Head of caudate nucleus (tissue), 42 donors: ENCODE measurements at places on chromosomes 4 and X.

GRCh38 chrX:119040432-119040831, 32.4 kb upstream of the CT47C1 start:
- no peak for DNase-seq

DNA sequence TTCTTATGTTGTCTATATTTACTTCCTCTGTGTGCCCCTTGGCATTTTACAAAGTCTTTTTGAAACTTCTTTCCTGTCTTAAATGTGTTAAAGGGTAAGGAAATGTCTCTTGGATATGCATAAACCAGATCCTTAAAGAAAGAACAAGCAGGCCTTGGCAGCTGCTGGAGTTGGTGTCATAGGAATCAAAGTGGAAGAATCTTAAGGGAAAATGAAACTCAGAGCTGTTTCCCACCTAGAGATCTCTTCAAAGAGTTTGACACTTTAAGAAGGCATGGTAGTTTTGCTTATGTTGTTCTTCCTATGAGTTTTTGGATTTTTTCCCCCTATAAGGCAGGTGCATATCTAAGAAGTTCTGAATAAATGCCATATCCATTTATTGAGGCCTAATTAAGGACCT, 37.0 kb upstream of the CWH43 start:
- no peak for DNase-seq

- no peak for DNase-seq
Observed at GRCh38 chrX:19807414-19807813, 80.0 kb downstream of the SH3KBP1 start.

DNA sequence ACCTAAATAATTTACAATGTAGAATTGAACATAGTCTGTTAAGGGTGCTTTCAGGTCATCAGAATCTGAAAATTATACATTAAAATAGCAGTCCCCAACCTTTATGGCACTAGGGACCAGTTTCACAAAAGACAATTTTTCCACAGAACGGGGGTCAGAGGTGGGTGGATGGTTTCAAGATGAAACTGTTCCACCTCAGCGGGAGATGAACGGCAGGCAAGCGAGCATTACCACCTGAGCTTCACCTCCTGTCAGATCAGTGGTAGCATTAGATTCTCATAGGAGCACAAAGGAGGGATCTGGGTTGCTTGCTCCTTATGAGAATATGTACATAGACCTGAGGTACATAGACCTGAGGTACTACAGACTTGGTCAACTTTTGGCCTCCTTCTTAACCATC, 29.0 kb downstream of the LRBA start:
- no peak for DNase-seq

DNA sequence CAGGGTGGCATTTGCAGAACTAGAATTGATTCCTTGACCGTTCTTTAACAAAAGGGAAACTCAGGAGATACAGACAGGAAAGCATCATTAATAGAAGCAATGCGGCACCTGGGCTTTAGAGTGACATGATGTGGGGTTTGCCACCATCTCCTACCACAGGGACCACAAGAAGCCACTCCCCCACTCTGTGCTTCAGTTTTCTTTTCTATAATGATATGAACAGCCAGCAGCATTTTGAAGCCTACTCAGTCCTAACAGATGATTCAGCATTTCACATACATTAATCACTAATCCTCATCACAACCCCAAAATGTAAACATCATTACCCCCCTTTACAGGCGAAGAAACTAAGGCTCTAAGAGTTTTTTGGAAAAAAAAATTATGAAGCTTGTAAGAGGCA, 22.9 kb downstream of the CCDC149 start:
- no peak for DNase-seq

- no peak for DNase-seq
Observed at GRCh38 chrX:122857734-122858133, 326.3 kb upstream of the GRIA3 start.

- DNase-seq = no peak
Observed at GRCh38 chrX:47228550-47229270, 4.1 kb upstream of the USP11 start.

- DNase-seq = no peak
Observed at GRCh38 chr4:4941751-4942150, 77.5 kb downstream of the CYTL1 start.

DNA sequence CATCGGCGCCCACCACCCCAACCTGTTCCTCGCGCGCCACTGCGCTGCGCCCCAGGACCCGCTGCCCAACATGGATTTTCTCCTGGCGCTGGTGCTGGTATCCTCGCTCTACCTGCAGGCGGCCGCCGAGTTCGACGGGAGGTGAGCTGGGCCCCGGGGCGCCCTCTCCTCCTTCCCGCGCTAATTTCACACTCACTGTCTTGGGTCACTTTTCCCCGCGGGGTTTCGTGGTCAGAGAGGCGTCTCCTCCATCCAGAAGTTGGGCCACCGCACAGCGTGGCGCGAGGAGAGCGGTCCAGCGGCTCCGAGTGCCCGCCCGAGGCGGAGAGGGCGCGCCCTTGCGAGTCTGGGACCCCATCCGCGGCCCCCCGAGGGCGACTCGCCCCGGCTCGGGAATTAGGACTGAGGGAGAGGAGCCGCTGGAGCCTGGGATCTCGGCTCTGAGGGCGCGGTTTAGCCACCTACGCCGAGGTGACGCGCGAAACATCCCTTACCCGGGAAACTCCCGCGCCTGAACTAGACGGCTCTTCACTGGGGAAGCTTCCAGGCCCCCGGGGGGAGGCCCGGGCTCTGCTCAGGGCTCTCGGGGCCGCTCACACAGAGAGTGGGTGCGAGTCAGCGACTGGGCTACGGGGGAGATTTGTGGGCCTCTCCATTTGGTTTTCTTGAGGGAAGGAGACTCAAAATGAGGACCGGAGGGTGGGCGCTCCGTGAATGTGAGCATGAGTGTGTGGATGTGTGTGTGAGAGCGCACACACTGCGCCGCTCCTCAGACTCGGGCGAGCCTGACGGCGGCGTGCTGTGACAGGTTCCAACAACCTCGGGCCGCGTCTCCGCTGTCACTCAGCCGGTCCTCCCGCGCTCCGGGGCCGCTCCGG, 551 bp downstream of the NPNT start:
- peak; percentile 22 for DNase-seq

DNA sequence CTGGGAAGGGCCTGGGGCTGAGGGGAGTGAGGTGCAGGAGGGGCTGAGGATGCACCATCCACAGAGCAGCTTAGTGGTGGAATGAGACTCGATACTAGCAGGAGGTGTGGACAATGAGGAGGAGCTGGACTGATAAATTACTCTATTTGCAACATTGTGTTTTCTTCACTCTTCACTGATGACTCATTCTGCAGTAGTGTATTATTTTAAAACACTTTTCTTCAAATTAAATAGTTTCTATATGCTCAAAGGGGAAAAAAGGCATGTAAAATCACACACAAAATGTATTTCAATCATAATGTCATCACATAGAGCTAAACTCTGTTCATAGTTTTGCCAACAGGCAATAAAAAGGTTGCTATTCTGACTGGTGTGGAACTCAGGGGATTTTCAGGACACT, 467.0 kb upstream of the CTSO start:
- DNase-seq = no peak

DNA sequence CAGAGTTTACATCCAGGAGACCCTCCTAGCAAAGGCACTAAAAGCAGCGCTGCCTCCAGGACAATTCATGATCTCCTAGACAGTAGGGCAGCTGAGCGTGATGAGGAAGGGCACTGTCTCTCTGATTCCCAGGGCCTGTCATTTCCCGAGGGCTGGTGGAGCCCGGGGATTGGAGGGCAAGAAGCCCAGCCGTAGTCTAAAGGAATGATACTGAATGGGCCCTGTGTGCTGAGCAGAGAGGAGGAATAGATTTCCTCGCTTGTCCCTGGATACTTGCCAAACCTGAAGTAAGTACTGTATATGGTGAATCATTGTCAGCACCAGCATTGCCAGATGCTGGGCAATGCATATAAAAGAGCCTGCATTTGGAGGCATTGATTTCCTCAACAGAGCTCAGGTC, 88.0 kb upstream of the SLITRK2 start:
- peak; percentile 19 for DNase-seq

GRCh38 chr4:10048941-10049697, 27.8 kb upstream of the SLC2A9 start:
- no peak for DNase-seq

- DNase-seq = no peak
Observed at GRCh38 chr4:95363559-95363925, 185.2 kb downstream of the UNC5C start.

GRCh38 chr4:3493720-3494461, 30.8 kb downstream of the DOK7 start:
- no peak for DNase-seq

- no peak for DNase-seq
Observed at GRCh38 chr4:186871856-186872255, 148.2 kb upstream of the FAT1 start.

- DNase-seq = no peak
Observed at GRCh38 chr4:1603413-1604135, 80.5 kb downstream of the FAM53A start.

- no peak for DNase-seq
Observed at GRCh38 chr4:145171911-145172310, 8.5 kb downstream of the OTUD4 start.

DNA sequence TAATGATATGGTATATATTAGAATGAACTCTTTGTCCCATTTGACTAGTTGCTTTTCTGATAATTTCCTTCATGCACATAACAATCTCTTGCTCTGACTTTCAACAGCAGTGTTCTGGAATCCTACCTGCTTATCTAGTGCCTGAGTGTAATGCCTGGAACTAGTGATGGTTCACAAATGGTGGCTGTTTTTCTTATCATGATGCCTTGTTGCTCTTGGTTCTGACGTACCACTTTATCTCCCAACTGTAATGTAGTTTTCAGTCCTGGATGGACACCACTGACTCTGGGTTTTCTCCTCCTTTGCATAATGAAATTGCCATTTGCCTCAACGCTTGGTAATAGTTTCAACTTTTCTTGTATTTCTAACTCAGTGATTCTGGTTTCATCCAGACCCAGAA, 25.5 kb upstream of the LUZP4 start:
- no peak for DNase-seq

DNA sequence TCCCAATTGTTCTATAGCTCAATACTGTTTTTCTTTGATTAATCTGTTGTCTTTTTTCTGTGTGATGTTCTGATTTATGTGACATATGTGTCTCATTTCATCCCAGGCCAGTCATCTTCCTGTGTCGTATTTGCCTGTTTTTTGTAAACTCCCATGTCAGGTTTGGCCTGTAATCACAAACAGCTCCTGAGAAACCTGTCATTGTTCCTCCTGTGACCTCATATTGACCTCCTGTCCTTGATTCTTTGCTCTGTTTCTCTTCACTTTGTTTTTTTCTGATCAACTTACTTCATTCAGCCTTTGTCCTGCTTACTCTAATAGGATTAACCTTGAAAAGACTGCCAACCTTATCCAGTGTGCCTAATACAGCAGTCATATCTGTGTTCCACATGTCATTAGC, 438.3 kb downstream of the CFAP47 start:
- no peak for DNase-seq

GRCh38 chr4:108709722-108710121, 53.1 kb downstream of the ETNPPL start:
- DNase-seq = no peak

- DNase-seq = no peak
Observed at GRCh38 chrX:2642146-2642545, 48.9 kb upstream of the CD99 start.

GRCh38 chr4:55941881-55942396, 6.8 kb upstream of the CEP135 start:
- no peak for DNase-seq

DNA sequence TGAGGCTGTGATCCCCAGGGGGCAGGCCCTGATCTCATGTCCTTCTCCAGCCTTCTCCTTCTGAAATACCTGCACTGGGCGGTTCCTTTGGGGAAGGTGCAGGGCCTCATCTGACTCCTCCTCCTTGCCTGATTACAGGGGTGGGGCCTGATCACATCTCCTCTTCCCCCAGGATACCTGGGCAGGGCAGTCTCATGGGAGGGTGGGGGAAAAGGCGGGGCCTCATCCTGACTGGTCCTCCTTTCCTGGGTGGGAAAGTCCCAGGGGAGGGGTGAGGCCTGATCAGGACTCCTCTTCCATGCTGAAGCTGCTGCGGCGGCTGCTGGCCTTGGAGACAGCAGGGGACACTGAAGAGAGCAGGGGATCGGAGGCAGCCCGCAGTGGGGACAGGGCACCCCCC, 13.3 kb downstream of the TFE3 start:
- no peak for DNase-seq

GRCh38 chrX:30183554-30183953, 31.8 kb upstream of the MAGEB2 start:
- DNase-seq = no peak

GRCh38 chr4:7909463-7910262, 30.0 kb downstream of the AFAP1 start:
- DNase-seq = no peak

DNA sequence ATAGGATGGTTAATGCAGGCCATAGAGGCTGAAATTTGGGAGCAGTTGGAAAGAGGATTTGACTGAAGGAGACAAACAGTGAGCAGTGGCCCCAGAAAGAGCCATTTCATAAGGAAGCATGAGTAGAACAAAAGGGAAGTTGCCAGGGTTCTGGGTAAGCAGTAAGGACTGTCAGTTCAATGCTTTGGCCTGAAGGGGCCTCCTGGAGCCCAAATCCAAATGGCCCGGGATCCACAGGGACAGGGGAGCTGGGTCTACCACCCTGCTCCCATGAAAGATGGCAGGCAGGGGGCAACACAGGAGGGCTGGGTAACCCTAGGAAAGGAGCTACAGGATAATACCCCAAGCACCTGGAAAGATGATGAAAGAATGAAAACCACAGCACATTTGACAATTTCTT, 4.1 kb upstream of the INTS6L start:
- no peak for DNase-seq

GRCh38 chr4:82171531-82172155, 202.1 kb downstream of the HNRNPD start:
- no peak for DNase-seq

GRCh38 chrX:10199212-10199611, 42.4 kb downstream of the CLCN4 start:
- DNase-seq = no peak

DNA sequence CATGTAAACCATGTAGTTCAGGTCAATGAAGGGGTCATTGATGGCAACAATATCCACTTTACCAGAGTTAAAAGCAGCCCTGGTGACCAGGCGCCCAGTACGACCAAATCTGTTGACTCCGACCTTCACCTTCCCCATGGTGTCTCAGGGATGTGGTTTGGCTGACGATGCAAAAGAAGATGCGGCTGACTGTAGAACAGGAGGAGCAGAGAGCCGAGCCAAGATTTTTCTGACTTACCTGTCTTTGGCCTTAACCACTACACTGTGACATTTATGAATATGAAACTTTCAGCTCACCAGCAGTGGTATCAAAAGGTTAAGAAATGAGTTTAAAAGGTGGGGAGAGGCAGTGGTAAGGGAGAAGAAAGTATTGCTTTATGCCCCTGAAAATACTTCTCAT, 309.8 kb downstream of the BCOR start:
- DNase-seq = no peak
